Left renal cortex interstitium (tissue), 4 donors: ENCODE measurements at places on chromosomes 2 and 18.
A peak's percentile ranks its signal among the peaks of the same experiment; 100 is the strongest.

- no peak for DNase-seq
These were observed 50.7 kb upstream of the ARL5A start for GRCh38 chr2:151878655-151879563.

GRCh38 chr2:190156530-190157212 lies 94.1 kb upstream of the MSTN start:
- DNase-seq = no peak

DNA sequence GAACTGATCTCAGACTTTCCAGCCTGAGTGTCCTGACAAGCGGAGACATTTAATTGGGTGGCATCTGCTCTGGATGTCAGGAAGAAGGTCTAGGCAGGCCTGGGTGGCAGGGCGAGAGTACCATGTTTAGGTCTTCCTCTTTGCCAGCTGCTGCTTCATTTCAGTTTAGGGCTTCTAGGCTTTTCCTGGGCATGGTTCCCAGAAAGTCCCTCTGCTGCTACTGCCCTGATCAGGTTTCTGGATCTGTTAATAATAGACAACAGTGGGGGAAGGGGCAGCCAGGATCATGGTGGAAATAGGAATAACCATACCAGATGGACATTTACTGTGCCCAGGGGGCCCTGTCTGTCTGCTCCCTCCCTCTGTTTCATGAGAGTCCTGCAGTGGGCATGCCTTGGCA lies 2.3 kb upstream of the PLCD4 start:
- DNase-seq = peak; percentile 7

- no peak for DNase-seq
These were observed 69.7 kb downstream of the ZNF521 start for GRCh38 chr18:25282282-25282681.

- DNase-seq = no peak
These were observed 11.1 kb downstream of the TRAPPC8 start for GRCh38 chr18:31931886-31932240.

GRCh38 chr18:34783501-34783900 lies 73.4 kb downstream of the DTNA start:
- DNase-seq = no peak

DNA sequence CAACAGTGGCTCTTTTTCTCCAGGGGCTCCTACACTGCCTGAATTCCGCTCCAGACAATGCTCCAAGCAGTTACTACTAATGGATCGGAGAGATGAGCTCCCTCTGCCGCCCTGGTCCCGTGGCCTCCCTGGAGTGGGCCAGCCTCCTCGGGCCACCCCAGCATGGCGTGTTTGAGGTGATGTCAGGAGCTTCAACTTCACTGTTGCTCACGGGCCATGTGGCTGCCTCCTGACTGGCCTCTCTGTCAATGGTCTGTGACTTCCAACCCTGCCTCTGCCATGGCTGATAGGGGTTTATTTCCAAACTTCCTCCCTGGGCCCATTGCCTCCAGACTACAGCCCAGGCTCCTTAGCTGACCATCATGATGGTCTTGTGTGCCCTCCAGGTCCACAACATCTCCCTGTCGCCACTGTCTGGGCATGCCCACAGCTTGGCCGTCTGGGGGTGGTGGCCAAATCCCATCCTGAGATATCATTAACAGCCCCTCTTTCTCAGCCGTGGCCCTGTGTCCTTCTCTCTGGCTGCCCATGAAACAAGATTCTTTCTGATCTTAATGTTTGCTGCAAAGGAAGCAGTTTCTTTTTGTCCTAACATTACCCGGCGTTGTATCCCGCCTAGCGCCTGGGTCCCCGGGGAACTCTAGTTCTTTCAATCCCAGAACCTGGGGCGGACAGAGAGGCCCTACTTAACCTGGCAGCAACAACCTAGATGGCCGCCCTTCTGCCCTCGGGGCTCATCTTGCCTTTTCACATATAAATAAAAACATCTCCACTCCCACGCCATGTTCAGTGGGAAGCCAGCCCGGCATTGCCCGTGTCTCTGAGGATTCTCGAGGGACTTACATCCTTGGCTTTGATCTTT lies 38.1 kb downstream of the ATOH8 start:
- no peak for DNase-seq

DNA sequence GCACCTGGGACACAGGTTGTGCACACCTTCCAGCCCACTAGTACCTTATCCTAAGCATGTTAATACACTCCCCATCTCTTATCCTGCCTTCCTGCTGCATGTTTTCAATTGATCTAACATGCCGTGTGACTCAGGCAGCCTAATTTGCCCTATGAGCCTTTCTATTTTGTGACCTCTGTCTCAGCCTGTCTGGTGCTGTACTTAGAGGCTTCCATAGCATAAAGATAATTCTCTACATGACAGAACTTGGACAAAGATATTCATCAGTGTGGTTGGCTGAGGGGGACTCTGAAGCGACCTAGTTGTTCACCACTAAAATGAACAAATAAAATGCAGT lies 8.6 kb upstream of the TMEM37 start:
- no peak for DNase-seq

DNA sequence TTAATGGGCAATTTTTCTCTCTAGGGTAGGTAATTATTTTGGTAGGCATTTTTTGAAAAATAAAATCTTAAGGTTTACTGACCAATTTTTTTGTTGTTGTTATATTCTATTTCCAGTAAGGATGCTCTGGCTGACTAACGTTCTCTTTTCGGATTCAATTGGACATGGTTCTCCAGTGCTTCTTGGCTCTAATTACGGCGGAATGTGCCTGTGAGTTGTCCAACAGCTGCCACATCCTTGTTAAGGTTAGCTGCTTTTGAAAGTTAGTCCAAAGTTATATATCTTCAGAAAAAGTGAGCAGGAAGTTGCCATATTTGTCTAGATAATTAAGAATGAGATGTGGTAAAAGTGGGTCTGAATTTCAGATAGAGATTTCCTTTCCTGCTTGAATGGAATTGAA lies 45.8 kb upstream of the SMIM21 start:
- DNase-seq = no peak

- no peak for DNase-seq
These were observed 467.0 kb upstream of the RAB12 start for GRCh38 chr18:8142131-8142711.

DNA sequence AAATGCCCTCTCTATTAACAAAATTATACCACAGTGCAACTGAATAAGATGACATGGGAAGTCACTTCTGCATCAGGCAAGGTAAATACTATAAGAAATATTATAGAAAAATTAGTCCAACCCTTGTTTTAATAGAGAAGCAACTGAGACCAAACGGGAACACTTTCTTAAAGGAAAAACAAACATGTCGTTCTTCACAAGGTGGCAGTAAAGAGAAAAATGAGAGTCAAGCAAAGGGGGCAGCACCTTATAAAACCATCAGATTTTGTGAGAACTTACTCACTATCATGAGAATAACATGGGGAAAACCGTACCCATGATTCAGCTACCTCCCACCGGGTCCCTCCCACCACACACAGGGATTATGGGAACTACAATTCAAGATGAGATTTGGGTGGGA lies 481.7 kb upstream of the CRIM1 start:
- DNase-seq = no peak

DNA sequence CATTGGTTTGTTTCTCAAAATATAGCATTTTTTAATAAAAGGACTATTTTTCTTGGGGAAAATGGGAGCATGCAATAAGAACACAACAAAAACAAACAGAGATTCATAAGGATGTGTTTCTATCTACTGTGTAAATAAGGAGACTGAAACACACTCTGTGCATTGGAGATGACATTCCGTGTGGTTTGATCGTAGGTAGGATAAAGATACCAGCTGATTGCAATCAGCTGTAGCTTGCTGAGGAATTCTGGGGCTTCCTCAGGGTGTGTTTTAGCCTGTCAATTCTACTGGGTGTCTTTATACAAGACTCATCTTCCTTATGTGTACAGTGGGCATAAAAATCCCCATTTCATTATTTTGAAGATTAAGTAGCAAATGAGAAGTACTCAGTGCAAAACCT lies 591.6 kb downstream of the DSC3 start:
- no peak for DNase-seq

DNA sequence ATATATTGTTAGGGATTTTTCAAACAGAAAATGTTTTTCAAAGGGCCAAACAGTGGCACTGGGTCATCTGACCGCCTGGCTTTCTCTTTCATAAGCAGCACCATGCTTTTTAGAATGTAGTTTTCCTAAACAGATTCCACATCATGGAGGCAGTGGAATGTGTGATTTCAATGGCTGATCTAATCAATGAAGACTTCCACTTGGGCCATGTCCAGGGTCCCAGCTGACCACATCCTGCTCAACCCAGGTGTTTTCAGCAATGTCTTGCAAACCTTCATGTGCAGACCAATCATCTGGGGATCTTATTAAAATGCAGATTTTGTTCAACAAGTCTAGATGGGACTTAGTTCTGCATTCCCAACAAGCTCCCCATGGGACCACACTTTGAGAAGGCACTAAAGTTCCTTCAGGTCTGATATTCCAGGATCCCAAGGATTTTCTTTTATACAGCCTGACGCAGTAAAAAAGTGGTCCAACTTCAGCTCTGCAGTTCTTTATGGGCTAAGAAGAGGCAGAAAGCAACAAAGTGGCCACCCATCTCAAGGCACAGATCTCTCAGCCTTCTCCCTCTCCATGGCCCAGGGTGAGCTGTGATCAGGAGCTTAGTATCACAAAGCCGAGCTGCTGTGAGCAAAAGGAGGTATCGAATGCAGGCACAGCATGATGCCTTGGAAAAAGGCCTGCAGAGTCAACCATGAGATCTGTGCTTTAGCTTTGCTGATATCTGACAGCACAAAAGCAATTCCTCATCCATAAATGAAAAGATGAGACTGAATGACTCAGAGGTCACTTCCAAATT lies 3.7 kb downstream of the ALKAL2 start:
- DNase-seq = no peak

- DNase-seq = no peak
These were observed 10.8 kb upstream of the ALPP start for GRCh38 chr2:232367591-232368233.

DNA sequence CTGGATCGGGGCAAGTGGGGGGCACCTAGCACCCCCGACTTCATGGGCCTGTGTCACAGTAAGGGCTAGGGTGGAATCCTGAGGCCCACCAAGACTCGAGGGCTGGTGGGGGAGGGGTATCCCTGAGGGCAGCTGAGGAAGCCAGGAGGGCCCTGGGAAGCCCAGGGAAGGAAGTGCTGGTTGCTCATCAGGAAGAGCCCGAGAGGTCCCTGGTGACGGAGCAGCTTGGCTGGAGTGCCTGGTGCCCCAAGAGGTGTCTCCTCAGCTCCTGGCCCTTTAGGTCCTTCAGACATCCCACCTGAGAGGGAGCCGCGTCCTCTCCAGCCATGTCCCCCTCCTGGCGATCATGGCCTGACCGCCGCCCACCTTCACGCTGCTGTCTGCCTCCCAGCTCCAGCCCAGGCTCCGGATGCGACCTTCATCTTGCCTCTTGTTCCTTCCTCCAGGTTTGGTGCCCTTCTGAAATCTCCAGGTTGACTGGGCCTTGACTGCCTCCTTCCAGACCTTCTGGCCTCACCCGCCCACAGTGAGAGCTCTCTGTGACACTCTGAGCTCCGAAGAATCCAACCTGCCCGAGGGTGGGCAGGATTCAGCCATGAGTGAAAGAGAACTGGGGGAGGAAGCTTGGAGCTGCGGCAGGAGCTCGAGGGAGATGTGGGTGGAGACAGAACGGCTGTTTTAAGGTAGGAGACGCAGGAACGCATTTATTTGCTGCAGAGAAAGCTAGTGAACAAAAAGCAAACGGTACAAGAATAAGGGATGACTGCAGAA lies 42.7 kb upstream of the SEMA4C start:
- no peak for DNase-seq
